ENCODE measurements at places on chromosomes 6 and 20. TPM values are rescaled to one million over a fixed set of nuclear protein-coding genes. Genes with fewer than 3 reads are reported as not detected.
A peak's percentile ranks its signal among the peaks of the same experiment; 100 is the strongest.

DNA sequence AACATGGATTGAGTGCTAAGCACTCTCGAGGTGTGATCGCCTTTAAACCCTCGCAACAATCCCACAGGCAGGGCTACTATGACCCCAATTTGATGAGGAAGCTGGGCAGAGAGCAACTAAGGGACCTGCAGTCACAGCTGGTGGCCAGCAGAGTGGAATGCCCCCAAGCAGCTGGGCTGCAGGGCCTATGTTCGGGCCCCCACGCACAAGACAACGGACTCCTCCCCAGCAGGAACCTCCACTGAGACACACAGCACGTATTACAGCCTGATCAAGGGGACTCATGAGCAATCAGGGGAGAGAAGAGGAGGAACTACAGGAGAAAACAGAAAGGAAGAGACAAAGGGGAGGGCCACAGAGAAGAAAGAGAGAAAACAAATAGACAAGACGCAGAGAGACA is 21.7 kb downstream of the CST7 start:
- DNase-seq: no peak

Gene FAM83B
- not detected for total RNA-seq

GRCh38 chr6:30686009-30686907 is at the start of gene PPP1R18:
Gene PPP1R18 (minus strand): TSS chr6:30686645. CDS start chr6:30686018, 627 bp downstream.
- DNase-seq: peak; percentile 80

DNA sequence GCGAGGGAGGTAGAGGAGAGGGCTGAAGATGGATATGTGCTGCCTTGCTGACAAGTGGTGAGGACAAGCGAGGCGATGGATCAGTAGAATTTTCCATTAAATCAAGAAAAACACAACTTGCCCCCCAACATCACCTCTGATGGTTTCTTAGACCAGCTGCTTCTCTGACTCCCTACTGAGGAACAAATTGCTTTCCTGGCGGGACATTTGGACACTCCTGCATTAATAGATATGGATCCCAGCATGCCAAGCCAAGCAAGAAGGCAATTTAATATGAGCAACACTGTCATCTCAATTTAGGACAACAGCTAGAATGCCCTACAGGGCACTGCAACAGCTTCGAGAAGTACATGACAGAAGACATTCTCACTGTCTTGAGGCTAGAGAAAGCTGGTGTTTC is 248.4 kb upstream of the AGPAT4 start:
- no peak for DNase-seq

Gene ATP9A
- 0.72 TPM for total RNA-seq

DNA sequence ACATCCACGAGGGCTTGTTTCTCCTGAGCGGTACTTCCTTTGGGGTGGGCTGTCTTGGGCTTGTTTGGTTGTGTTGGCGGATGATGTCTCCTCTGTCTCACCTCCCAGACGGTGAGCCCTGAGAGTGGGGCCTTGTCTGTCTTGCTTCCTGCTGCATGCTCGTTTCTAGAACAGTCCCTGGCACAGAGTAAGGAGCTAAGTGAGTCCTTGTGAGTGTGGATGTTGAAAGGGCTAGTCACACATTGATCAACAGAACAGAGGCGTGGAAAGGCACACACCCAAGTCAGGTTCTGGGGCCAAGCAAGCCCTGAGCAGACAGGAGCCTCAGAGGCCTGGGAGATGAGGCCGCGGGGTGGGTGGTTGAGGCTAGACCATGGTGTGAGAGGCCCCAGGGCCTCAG is 111.0 kb downstream of the BMP7 start:
- no peak for DNase-seq

Gene FAM83D
- total RNA-seq: 1.6 TPM

Gene JAG1
- total RNA-seq: 1.1 TPM

Gene FAM217A
- total RNA-seq: not detected

- DNase-seq: no peak
Observed at GRCh38 chr6:4320860-4321259, 185.5 kb upstream of the ECI2 start.

DNA sequence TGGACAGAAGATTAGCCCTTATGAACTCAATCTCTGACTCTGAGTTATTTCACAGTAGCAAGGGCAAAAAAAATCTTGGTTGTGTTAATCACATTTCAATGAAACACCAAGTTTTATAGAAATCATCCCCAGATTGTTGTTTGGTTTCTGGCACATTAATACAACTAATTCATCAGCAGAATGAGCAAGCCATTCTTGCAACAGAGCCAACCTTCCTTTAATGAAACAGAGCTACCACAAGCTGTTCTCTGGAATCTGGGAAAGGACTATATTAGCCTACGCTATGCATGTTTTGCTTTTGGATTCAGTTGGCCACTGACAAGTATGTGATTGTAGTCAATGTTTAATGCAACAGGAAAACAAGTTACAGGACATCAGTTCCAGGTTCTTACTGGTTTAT is 13.8 kb upstream of the POPDC3 start:
- DNase-seq: no peak

DNA sequence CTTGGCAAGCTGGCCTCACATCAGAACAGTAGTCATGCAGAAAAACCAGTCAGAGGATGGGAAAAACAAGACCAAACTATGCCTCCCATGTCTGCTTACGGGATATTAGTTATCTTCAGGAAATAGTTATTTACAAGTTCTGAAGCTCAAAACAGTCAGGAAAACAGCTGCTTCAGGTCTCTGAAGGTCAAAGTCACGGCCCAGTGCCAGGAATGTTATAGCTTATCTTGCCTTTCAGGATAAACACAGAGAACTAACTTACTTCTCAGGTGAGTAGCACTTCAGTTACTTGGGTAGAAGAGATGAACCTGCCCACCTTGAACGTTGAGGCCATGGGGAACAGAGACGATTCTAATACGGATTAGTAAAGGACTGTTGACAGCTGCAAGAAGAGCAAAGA is 310.7 kb downstream of the KIF16B start:
- no peak for DNase-seq

Gene LHFPL5
- not detected for total RNA-seq

Gene AFG1L
- total RNA-seq: 5.3 TPM

DNA sequence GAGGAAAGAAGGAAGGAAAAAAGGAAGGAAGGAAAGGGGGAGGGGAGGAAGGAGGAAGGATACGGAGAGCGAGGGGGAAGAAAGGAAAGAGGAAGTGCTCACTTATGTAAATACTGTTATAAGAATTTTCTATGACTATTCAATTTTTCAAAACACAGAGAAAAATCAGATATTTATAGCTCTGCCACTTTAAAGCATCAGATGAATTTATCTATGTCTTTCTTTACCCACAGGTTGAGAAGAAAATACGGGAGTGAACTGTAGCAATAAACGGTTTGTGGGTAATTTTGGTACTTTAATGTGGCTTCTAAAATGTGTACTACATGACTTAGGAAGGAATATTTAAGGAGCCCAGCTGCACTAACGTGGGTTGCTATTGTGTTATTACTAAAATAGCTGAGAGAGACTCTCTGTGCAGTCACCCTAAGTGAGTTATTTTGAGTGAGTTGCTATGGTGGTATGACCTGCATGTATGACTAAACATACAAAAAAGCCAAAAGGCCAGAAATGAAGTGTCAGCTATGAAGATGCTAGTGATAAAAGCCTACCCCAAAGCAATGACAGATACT is 225.5 kb downstream of the SOD2 start:
- no peak for DNase-seq

DNA sequence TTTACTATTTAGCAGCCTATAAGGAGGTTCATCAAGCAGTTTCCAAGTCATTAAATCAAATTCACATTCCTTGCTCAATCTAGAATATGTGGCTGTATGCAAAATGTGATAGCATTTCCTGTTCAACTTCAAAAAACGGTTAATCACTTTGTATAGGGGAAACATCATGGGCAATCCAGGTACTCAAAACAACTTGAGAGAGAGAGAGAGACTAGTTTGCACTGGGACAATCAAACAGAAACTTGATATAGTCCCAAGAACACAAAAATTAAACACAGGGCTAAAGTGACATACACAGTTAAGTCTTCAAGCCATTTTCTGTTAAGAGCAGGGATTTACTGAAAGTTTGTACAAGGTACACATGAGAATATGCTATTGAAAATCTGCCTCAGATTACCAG is 7.4 kb downstream of the CPNE1 start:
- no peak for DNase-seq

DNA sequence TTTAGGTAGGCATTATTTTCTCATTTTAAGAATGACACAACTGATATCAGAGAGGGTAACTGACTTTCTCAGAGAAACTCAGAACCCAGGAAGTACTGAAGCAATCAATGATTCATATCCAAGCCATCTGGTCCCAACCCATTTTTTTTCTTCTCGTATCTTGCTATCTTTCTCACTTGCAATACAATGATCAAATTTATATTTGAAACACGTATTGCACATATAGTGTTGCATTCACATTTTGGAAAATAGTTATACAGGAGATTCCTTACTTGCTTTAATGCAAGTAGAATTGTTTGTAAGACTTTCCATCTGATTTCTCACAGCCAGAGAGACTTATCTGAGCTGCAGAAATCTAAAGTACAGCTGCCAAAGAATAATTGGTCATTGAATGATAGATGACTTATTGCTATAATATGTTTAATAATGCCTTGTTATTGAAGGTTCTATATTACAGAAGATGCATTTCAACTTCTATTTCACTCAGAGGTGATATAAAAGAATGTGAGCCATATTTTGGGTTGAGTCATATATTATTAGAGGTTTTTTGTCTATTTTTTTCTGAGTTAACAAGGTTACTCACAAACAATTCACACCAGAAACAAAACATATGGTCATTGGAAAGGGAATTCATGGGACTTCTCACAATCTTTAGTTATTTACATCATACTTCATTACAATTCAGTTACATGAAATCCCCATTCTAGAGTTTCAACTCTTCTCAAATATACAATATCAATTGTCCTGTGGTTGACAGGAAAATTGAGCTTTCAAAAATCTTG is 337.5 kb upstream of the CITED2 start:
- DNase-seq: no peak

Gene IL20RA
- total RNA-seq: not detected

DNA sequence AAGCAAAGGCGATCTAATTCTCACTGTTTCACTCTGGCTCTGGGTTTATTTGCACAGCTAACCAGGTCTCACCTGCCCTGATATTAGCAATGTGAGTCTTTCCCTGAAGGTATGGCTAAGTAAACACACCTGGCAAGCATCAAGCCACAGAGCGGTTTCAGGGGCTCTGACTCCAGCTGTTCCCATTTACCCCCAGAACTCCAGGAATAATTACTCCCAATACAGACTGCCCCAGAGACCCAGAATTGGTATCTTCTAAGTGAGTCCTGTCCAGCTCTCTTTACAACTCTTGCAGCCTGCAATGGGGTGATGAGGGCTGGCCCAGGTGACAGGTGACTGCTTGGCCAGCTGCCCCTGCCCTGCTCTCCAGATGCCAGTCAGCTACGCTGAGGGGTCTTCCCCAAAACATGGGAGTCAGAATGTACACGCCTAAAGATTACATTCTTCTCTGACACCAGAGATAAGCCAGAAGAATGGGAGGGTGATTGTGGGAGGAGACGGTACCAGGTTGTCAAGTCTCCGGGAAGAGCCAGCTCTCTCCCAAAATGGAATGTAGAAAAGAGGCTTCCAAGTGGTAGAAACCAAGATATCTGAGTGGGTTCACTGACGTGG is 4.9 kb upstream of the LRRN4 start:
- DNase-seq: no peak

GRCh38 chr6:344816-345340 is 46.7 kb upstream of the IRF4 start:
- DNase-seq: no peak

DNA sequence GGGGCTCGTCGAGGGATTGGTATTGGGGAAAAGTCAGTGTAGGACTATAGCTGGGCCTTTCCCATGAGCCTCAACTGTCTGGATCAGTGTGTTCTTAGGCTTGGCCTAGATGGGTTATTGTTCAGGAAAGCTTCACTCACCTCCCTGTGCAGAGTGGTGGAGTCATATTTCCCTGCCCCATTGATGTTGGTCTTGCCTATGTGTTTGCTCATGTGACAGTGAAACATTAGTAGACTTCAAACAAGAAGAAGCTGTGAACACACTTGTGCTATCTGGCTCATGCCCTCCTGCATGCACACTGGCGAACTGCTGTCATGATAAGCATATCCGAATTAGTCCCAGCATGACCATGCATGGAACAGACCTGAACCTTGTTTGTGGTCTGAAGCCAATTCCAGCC is 171.1 kb downstream of the DHX35 start:
- DNase-seq: no peak

DNA sequence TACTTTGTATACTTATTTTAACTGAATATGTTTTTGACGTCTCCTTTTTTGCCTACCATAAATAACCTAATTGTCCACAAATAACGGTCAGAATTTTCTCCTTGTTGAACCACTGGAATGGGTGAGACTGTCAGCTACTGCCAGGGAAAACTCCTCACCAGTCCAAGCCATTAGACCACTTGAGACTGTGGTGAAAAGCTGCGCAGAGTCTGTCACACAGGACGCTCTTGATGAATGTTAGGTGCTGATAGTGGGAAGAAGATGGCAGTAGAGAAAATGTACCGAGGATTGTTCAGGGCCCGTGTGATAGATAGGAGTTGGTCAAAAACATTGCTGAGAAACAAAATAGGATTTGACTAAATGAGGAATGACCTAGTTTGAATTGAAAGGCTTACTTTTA is 75.6 kb upstream of the KIF25 start:
- DNase-seq: no peak

Gene PHACTR3
- total RNA-seq: not detected

- DNase-seq: no peak
Observed at GRCh38 chr20:57378107-57378506, 13.1 kb upstream of the RBM38 start.

Gene RNF144B
- 3.7 TPM for total RNA-seq

GRCh38 chr6:90157441-90157840 is 139.2 kb downstream of the BACH2 start:
- DNase-seq: no peak

- DNase-seq: no peak
Observed at GRCh38 chr20:15851576-15852215, 721.6 kb downstream of the KIF16B start.

DNA sequence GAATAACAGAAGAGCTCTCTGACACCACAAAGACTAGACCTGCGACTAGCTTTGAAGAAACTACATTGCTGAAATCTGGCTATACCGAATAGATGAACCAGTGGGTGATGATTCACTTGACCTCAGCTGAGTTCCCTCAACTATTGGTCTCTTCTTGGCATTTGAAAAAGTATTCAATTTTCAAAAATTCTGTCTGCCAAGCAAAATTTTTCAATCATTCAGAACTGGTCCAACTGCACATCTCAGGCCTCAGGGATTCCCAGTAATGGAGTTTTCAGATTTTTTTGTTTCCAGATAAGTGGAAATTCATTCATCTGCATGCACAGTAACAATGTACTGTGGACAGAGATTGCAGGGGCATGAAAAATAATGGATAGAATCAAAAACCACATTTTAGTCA is 121.4 kb upstream of the NAA20 start:
- no peak for DNase-seq

Gene SRF
- total RNA-seq: 34.1 TPM

GRCh38 chr20:35302421-35303335 is 10.5 kb upstream of the FAM83C start:
- no peak for DNase-seq

- DNase-seq: no peak
Observed at GRCh38 chr20:45459606-45460005, 9.9 kb upstream of the WFDC2 start.

GRCh38 chr20:2892376-2892775 is 19.1 kb downstream of the PTPRA start:
- no peak for DNase-seq

GRCh38 chr6:44851176-44851575 is 463.7 kb downstream of the CDC5L start:
- DNase-seq: no peak
